Hippocampal formation (tissue), 2 donors: ENCODE measurements at places on chromosomes 16 and 17.

DNA sequence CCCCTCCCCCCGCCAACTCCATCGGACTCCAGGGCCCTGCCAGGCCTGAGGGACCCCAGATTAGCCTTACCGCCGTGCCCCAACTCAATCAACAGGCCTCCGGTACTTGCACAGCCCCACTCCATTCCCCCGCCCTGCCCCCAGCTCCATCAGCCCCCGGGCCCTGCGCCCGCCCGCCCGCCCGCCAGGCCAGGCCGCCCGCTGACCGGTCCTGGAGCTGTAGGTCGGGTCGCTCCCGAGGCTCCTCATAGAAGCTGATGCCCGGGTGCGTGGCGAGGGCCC is 308 bp downstream of the GTF3C1 start:
- DNase-seq = no peak

DNA sequence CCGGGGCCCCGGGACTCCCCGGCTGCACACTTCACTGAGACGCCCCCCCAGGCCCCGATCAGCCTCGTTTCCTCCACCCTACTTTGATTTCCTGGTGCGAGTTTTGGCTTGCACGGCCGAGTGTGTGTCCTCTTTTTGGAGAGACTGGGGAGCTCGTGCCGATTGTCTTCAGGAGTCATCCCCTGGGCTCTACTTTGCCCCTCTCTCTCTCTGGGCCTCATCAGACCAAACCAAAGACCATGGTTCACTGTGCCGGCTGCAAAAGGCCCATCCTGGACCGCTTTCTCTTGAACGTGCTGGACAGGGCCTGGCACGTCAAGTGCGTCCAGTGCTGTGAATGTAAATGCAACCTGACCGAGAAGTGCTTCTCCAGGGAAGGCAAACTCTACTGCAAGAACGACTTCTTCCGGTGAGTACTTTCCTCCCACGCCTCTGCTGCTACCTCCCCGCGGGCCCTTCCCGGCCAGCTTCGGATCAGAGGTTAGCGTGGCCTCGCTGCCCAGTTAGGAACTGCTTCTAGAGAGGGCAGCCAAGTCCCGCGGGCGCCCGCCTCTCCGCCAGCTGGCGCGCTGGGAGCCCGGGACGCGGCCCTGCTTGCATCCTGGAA is 787 bp downstream of the LHX1 start:
- no peak for DNase-seq

GRCh38 chr16:81189100-81189664 is 49.3 kb upstream of the BCO1 start:
- DNase-seq = peak; percentile 77

DNA sequence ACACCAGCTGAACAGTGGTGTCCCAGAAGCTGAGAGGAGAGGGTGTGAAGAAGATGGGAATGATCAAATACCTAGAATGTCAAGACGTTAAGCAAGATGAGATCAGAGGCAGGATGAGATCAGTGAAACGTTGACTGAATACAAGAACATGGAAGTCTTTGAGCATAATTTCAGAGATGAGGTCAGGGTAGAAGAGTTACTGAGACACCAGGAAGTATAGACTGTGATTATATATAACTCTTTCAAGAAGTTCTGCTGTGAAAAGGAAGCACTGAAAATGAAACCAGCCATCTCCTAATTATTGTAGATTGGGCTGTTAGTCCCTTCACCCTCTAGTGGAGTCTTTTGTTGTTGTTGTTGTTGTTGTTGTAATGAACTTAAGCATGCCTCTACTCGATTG is 9.1 kb downstream of the SHCBP1 start:
- no peak for DNase-seq

GRCh38 chr16:12995721-12996372 is 94.4 kb downstream of the SHISA9 start:
- DNase-seq = no peak

GRCh38 chr16:49464093-49464492 is 90.5 kb downstream of the C16orf78 start:
- no peak for DNase-seq

DNA sequence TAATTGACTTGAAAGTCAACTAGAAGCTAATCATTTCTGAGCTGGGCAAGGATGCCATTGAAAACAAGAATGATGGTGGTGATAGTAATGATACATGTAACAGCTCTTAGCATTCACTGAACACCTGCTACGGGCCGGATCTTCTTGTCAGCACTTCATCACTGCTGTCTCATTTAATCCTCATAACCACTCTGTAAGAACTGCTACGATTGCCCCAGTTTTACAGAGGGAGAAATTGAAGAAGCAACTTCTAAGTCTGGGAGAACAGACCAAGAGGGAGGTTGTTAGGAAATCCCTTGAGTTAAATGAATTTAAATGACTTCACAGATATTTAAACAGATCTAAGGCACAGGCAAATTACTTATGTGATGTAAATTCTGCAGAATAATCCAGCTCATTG is 7.0 kb upstream of the GAN start:
- no peak for DNase-seq

DNA sequence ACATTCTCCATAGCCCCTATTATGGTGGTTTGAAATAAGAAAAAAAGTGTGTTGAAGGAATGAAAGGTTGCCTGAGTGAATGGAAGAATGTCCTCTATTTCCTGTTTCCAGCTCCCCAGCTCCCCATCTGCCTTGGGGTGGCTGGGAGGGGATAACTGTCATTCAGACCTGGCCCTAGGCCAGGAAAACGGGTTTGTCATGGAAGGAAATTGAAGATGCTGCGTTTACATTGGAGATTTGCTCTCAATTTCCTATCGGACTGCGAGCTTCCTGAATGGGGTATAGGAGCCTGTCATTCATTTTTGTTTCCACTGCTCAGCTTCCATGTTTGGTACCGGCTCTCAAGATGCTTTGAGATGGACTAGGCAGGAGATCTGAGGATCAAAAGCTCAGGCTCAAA is 2.2 kb upstream of the FZD2 start:
- no peak for DNase-seq

- no peak for DNase-seq
Observed at GRCh38 chr16:57166951-57167350, 18.9 kb downstream of the PSME3IP1 start.

DNA sequence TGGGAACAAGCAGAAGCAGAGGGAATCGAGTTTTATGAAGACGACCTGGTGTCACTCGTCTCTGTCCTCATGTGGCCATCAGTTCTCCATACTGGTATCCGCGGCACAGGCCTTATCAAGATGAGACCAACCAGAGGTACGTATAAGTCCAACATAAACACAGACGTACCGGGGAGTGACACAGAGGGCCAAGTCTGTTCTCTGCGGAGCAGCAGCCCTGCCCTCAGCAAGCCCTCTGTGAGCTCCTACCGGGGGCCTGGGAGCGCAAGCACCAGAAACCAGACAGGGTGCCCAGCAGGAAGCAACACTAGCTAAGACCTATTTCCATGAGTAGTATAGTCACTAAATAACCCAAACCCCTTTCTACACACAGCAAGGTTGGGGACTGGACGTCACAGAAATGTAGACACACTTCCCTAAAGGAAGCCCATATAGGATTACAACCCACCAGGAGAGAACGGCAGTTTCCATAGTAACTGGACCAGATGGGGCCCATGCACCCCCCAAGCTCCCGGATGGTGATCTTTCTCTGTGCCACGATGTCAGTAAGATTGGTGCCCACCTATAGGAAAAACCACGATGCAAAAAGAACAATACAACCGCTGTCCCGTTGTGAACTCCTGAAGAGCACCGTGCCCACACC is 911 bp downstream of the ARL16 start:
- DNase-seq = no peak

- no peak for DNase-seq
Observed at GRCh38 chr16:71421911-71422310, 19.9 kb downstream of the TLE7 start.

DNA sequence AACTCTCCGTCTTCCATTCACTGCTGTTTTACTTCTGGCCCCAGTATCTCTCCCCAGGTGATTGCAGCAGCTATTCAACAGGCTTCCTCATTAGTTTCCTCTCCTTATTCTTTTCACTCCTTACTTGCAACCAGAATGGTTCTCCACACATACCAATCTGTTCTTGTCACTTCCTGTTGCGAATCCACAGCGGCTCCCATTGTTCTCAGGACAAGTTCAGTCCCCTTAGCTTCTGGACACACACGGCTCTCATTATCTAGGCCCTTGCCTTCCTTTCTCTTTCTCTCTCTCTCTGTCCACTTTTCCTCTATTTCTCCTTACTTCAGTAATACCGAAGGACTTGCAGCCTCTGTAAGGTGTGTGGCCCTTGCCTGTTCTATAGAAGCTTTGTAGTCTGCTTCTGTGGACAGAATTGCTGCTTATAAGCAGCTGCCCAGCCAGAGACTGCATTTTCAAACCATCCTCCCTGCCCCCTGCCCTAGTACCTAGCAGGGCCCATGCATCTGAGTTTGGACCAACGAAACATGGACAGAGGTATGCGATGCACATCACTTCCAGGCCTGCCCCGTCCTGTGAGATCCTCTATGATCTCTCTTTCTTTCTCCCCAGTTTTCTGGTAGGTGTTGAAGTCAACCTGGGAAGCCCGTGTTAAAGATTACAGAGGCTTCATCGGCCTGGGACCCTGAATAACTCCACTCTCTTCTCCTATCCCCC is 45.7 kb downstream of the VAT1L start:
- no peak for DNase-seq

DNA sequence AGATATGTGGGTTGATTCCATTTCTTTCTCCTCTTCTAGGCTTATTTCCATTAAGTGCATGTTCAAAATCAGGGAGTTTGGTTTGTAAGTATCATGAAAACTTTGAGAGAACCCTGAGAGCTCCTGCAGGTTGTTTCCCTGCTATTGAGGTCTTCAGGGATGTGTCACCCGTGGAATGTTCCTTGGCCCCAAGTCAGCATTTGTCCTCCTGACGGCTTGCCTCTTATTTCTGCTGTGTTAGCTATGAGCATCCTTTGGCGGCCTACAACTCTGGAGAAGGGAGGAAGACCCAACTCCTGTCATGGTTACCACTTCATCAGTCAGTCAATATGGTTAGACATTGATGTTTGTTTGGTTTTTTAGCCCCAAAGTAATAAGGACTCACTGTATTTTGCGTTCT is 180.8 kb downstream of the FTO start:
- no peak for DNase-seq

GRCh38 chr16:166375-167121 is 770 bp downstream of the HBM start:
- no peak for DNase-seq
